ENCODE measurements at places on chromosomes 6 and 20.

DNA sequence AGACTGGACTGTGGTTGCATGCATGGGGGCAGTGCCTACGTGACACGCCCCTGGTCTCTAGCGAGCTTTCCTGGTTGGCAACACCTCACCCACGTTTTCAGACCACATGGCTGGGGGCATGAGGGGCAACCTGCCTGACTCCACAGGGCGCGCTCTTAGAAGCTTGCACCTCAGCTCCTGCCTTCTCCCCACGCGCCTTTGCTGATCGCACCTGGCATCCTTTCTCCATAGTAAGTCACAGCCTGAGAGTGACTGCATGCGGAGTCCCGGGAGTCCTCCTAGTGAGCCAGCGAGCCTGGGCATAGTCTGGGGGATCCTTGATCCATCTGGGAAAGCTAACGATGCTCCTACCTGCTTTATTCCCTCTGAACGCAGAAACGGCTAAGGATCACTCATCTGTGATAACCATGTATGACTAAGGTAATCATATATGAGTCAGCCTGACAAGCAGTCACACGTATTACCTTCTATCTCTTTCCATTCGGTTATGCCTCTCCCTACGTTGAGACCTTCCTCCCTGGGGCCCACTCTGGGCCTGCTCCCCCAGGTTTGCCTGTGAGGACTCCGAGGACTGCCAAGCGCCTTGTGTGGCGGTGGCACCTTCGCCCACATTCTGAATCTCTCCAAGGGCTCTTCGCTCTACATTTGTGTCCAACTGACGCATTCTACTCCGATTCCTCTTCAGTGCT lies 4.5 kb downstream of the TCFL5 start:
- no peak for DNase-seq

DNA sequence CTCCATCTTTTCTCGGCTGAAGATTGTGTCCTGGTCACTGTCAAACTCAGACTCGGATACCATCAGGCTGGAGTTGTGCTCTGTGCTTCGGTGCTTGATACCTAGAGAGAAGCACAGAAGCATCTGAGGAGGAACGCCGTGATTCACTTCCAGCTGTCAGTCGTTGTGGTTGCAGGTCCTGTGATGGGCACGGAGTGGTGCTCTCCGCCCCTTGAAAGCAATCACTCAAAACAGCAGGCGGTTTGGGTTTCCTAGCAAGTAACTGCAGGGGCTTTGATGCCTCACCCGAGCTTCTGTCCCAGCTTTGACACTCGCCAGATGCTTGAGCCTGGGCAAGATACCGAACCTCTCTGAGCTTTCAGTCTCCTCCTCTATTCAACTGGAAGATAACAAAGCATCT lies 52.5 kb downstream of the ALDH5A1 start:
- no peak for DNase-seq

GRCh38 chr6:135383301-135383700 lies 114.2 kb downstream of the AHI1 start:
- no peak for DNase-seq

GRCh38 chr6:140269591-140270165 lies 895.2 kb upstream of the CITED2 start:
- no peak for DNase-seq

GRCh38 chr6:111503660-111504059 lies 20.6 kb upstream of the REV3L start:
- no peak for DNase-seq

DNA sequence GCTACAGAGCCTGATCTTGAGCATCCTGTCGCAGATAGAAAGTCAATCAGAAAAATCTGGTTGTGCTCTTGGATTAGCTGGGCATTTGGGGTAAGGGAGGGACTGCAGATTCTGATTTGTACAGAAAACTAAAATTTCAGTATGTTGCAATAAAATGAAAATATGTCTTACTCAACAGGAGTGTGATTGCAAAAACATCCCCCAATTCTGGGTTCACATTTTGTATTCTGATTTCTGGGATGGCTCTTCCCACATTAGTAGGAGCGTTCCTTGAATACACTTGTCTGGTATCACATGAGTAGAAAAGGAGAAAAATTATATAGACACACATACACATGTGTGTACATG lies 40.5 kb downstream of the PANK2 start:
- DNase-seq = no peak

GRCh38 chr20:37274851-37275524 lies 13.4 kb upstream of the GHRH start:
- DNase-seq = no peak
